ENCODE measurements at places on chromosomes 5 and 9. TPM values are rescaled to one million over a fixed set of nuclear protein-coding genes. Genes with fewer than 3 reads are reported as not detected.

TMCO6 gene
- 31.7 TPM for total RNA-seq

KCNV2 gene
- not detected for total RNA-seq

FABP6 gene
- not detected for total RNA-seq

NPR3 gene
- total RNA-seq, result 0.05 TPM

CCDC183 gene
- total RNA-seq, result 0.34 TPM

PSMB7 gene
- 170 TPM for total RNA-seq

HAVCR1 gene
- total RNA-seq, result not detected

LIX1 gene
- total RNA-seq, result not detected

KIF27 gene
- total RNA-seq, result 2.6 TPM

ZNF454 gene
- not detected for total RNA-seq

CCDC187 gene
- 0.07 TPM for total RNA-seq

RNF208 gene
- 8.0 TPM for total RNA-seq

PCDHB14 gene
- not detected for total RNA-seq

TAF11L10 gene
- not detected for total RNA-seq

F2RL1 gene
- 1.8 TPM for total RNA-seq

GARIN3 gene
- total RNA-seq, result 1.1 TPM

FCHO2 gene
- total RNA-seq, result 1.0 TPM

PLAC8L1 gene
- total RNA-seq, result not detected

ANKHD1 gene
- 99.3 TPM for total RNA-seq

IQGAP2 gene
- total RNA-seq, result 37.7 TPM

STK32A gene
- not detected for total RNA-seq

C1QTNF2 gene
- not detected for total RNA-seq

DPH7 gene
- total RNA-seq, result 33.7 TPM

ENHO gene
- total RNA-seq, result not detected

IL13 gene
- total RNA-seq, result 6.5 TPM

PAPPA gene
- total RNA-seq, result not detected

All from activated CD8-positive, alpha-beta T cell treated with anti-CD3 and anti-CD28 coated beads for 36 hours (primary cell).